ENCODE measurements at places on chromosomes 11 and 22. TPM values are rescaled to one million over a fixed set of nuclear protein-coding genes. Genes with fewer than 3 reads are reported as not detected.

DNA sequence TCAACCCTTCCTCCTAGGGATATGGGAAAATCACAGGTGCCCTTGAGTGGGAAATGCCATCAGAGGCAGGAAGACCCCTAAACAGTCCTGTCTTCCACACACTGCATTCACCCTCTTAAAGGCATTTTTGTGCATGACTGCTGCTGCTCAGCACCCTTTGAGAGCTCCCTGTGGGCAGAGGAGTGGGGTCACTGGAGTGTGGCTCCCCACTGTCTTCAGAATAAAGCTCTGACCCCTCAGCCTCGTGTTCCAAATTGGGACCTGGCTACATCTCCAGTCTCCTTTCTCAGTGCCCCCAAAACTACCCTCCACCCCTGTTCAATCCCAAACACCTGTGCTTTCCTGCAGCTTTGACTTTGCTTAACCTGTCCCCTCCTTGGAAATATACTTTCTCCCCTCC lies 46.6 kb downstream of the CHRDL2 start:
- no peak for DNase-seq

- no peak for DNase-seq
Measured at GRCh38 chr11:97557399-97557798, 1167.6 kb downstream of the JRKL start.

GRCh38 chr11:134445601-134446325 lies 33.7 kb upstream of the B3GAT1 start:
- no peak for DNase-seq

GRCh38 chr11:106828976-106829375 lies 189.3 kb downstream of the GUCY1A2 start:
- DNase-seq: no peak

- no peak for DNase-seq
Measured at GRCh38 chr11:12445001-12445400, 67.6 kb downstream of the PARVA start.

- DNase-seq: no peak
Measured at GRCh38 chr11:1647901-1648652, 18.5 kb downstream of the KRTAP5-5 start.

- DNase-seq: no peak
Measured at GRCh38 chr11:131464461-131464860, 94.0 kb downstream of the NTM start.

DNA sequence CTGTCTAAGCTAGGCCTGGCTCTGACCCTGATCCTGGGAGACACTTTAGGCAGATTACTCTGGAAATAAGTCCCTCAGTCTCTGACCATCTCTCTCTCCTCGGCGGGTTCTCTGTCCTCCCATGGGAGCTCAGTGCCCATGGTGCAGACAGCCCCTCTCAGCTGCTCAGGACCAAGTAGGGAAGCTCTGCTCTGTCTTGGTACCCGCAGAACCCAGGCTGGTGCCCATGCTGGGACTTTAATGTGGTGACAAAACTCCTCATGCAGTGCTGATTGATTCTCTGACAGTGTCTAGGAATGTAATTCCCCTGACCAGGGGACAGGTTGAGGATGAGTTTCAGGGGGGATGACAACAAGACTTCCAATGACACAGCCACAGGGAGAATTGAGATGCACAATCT lies 30.3 kb upstream of the GGTLC2 start:
- DNase-seq: no peak

- DNase-seq: no peak
Measured at GRCh38 chr22:25598609-25599008, 34.1 kb downstream of the GRK3 start.

- DNase-seq: no peak
Measured at GRCh38 chr11:39732001-39732400, 1727.5 kb downstream of the LRRC4C start.

GRCh38 chr11:75565221-75565814 lies 3.3 kb downstream of the SERPINH1 start:
- peak; percentile 71 for DNase-seq

DNA sequence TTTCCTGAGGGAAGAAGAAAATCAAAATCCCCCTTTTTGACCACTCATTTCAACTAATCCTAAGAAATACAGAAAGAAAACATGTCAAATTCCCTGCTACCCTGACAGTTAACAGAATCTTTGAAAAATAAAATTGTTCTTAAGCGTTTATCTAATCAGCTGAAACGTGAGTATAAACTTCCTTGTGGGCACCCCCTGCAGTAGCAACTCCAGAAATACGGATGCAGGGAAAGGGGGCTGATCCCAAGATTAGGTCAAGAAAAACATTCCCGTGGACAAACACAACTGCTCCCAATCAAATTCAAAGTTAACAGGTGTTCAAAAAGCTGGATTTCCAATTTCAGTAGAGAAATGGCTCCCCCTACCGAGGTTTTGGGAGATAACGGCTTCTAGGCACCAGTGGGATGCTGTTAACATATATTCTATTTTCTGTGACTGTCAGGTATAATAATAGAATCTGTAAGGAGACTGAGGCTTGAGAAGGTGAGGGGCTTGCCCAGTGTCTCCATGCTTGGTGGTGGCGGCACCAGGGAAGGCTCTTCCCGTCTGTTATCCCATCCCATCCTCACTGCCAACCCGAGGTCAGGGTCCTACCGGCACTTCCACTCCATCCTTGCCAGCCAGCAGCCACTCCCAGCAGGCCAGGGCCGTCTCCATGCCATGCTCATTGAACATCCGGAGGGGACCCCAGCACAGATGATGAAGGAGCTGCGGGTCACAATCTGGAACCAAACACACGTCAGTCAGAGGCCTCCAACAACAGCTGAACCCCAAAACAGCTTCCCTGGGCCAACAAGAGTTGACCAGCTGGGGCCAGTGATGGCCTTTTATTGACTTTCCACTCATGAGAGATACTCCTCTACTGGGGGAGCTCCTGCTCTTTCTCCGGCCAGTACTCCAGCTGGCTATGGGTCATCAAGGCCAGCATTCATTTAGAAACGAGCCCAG lies 32.0 kb upstream of the SERPIND1 start:
- no peak for DNase-seq

- DNase-seq: no peak
Measured at GRCh38 chr11:116258821-116259220, 514.0 kb downstream of the BUD13 start.

DNA sequence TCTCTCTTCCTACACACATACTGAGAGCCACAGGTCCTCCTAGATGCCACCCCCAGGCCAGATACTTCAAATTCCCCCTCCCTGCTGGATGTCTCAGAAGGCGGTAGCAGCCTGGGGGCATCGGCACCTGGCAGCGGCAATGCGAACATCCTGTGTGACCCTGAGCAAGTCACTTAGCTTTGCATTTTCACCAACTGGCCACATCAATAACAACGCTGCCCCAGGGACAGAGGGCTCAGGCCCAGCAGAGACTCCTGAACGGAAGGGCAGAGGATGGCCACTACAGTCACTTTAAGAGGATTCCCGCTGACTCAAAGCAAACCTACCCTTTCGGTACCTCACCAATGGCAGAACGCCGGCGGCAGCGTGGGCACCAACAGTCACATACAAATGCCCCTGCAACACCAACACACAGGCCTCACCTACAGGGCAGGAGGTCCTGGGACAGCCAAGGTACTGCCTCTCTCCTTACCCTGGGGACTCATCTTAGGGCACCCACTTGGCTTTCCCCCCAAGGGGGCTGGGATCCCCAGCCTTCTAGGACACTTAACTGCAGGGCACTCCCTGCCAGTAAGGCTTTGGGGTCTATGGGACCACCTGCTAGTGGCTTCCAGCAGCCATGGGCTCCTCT lies 1.6 kb downstream of the LMO1 start:
- no peak for DNase-seq

- DNase-seq: no peak
Measured at GRCh38 chr11:95242091-95242844, 11.3 kb upstream of the SESN3 start.

- no peak for DNase-seq
Measured at GRCh38 chr22:48182031-48182430, 1419.6 kb downstream of the TBC1D22A start.

DNA sequence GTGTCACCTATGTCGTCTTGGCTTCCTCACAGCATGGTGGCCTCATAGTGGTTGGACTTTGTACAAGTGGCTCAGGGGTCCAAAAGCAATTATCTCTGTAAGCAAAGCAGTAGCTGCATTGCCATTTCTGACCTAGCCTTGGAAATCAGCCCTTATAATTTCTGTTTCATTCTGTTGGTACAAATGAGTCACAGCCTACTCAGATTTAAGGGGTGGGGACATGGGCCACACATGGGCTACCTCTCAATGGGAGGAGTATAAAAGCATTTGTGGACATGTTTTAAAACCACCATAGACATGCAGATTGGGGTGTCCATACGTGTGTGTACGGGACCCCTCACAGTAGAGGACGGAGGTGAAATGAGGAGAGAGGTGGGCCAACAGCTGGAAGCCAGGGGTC lies 41.6 kb downstream of the CHRDL2 start:
- peak; percentile 30 for DNase-seq

- no peak for DNase-seq
Measured at GRCh38 chr11:131518305-131518838, 148.0 kb downstream of the NTM start.

- no peak for DNase-seq
Measured at GRCh38 chr11:12687740-12688139, 13.5 kb downstream of the TEAD1 start.

- no peak for DNase-seq
Measured at GRCh38 chr11:46472662-46472994, 81.1 kb upstream of the CHRM4 start.

DNA sequence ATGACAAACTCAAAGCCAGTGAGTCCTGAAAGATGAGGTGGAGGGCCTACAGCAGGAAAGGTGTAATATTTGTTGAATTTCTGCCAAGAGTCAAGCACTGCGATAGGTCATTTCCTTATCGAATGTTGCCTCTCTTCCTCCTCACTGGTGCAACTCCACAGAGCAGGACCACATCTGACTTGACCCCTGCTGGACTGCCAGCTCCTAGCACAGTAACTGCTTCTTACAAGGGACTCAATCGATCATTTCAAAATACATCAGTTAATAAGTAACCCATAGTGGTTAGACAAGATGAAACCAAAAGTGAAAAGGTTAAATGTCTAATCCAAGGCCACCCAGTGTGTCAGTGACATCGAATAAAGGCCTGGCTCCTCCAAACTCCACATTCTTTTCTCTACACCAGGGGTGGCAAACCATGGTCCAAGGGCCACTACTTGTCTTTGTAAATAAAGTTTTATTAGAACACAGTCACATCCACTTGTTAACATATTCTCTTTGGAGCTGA lies 98.5 kb upstream of the CSNK2A3 start:
- DNase-seq: no peak

Gene OR8D1
- not detected for total RNA-seq

Gene SCGB1A1
- not detected for total RNA-seq

Gene COMT
- total RNA-seq: 263 TPM

Gene EMID1
- total RNA-seq: 1.4 TPM

Gene SUSD2
- total RNA-seq: 0.20 TPM

Gene MS4A3
- not detected for total RNA-seq

Gene SSRP1
- 171 TPM for total RNA-seq
